ENCODE measurements at places on chromosomes 11 and 22.

DNA sequence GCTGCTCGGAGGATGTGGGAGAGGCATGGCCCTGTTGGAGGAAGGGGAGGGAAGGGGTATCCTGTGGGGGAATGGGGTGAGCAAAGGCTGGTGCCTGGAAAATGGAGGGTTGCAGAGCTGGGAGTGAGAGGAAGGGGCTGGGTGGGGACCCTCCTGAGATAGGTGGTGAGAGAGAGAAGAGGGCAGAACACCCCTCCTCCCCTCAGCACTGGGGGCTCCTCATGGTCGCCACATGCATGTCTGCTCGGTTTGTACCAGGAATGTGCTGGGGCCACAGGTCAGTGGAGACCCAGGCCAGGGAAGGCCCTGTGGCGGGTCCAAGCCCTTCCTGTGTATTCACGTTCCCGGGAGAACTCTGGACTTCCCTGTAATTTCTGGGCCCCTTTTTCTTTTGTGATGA lies 27.8 kb upstream of the ACR start:
- DNase-seq = no peak

DNA sequence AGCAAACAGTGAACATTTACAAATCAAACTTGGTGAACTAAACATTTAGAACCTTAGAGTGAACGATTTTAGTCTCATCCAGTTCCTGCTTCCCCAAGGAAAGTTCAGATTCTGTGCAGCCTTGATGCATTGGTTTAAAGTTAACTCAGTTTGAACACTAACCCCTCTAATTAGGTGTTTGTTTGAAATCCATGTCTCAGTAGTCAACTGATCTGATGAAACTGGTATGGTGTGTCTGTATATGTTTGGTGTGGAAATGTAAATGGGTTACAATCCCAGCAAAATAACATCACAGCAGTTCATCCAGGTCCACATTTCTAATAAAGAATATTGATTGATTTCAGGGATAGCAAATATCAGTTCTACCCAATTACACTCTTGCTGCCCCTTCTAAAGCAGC lies 532.0 kb downstream of the NTM start:
- DNase-seq = no peak

DNA sequence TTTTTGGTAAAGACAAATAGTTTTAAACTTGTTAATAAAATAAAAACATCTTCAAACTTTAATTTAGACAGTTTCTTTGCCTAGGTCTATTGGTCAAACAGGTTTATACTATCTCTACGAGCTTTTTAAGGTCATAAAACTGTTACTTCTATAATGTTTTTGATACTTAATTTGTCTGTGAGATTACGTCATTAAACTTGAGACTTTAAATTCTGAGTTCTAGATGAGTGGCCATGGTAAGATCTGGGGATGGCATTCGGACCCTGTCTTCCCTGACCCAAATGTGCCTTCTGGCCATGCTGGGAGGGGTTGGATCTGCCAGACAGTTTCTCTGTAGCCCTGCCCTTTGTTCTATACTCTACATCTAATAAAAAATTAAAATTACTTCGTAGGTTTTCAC lies 497.8 kb downstream of the TMEM135 start:
- DNase-seq = no peak

- peak; percentile 93 for DNase-seq
Measured at GRCh38 chr11:46345131-46345597, 2.1 kb upstream of the DGKZ start.

DNA sequence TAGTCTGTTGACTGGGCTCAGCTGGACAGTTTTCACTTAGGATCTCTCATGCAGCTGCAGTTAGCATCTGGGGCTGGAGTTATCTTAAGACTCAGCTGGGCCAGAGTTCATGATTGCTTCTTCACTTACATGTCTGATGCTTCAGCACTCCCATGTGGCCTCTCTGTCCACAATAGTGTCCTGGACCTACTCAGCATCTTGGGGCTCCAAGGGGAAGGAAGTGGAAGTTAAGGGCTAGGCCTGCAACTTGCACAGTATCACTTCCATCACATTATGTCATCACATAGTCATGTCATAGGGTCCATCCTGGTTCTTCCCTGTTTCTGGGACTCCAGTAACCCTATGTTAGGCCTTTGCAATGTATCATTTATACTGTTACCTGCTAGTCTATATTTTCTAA lies 115.9 kb downstream of the C11orf65 start:
- peak; percentile 27 for DNase-seq

- no peak for DNase-seq
Measured at GRCh38 chr11:95512177-95512576, 277.4 kb downstream of the FAM76B start.

GRCh38 chr22:38728871-38729796 lies 23.4 kb downstream of the GTPBP1 start:
- no peak for DNase-seq

DNA sequence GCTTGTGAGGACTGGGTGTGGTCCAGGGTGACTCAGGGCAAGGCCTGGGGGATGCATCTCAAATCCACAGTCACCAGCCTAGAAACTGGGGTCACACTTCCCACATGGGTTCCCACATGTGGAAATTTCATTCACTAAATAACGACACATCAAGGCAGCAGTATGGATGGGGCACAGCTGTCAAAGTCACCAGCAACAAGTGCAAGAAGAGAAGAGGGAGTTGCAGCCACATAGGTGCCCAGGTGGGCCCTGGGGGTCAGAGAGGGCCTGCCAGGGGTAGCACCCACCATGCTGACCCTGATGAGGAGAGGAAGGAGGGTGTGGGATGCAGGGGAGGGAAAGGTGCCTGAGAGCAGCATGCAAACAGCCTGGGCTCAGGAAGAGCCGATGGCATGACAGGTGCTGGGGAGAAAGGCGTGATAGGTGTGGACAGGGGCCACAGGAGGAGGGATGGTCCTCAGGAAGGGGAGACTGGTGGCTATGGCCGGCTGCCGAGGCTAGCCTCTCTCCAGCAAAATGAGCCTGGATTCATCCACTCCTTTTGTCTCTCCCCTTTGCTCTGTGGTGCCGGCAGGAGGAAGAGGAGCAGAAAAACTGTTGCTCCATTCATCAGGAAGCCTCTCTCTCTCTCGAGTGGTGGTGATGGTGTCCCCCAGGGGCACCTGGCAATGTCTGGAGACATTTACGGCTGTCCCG lies 22.3 kb downstream of the DGCR6L start:
- DNase-seq = no peak

DNA sequence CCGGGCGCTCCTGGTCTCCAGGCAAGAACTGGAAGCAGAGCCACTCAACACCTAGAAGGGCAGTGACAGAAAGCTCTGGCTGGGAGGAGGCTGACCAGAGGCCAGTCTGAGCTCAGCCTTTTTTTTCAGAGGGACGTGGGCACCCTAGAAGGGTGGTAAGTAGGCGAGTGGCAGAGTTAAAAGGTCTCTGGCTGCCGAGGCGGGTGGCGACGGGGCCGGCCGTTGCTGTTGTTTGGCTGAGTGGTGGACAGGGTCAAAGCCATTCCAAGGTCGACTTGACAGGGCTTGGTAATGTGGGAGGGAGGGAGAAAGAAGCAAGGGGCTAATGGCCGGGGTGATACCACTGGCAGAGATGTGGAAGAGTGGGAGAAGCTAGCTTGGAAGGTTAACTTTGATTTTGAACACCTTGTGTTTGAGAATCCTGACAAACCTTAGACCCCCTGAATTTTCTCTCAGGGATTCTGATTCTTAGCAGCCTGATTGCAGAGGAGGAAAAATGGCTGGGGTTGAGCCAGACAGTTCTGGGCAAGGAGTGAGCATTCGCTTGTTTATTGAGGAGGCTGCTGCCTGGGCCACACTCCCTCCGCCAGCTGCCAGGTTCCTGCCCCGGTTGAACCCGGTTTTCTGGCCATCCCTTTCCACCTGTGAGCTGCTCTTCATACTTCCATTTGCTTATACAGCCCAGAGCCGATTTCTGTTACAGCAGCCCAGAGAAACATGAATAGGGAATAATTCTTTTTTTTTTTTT lies 868 bp upstream of the SYCE3 start:
- no peak for DNase-seq

DNA sequence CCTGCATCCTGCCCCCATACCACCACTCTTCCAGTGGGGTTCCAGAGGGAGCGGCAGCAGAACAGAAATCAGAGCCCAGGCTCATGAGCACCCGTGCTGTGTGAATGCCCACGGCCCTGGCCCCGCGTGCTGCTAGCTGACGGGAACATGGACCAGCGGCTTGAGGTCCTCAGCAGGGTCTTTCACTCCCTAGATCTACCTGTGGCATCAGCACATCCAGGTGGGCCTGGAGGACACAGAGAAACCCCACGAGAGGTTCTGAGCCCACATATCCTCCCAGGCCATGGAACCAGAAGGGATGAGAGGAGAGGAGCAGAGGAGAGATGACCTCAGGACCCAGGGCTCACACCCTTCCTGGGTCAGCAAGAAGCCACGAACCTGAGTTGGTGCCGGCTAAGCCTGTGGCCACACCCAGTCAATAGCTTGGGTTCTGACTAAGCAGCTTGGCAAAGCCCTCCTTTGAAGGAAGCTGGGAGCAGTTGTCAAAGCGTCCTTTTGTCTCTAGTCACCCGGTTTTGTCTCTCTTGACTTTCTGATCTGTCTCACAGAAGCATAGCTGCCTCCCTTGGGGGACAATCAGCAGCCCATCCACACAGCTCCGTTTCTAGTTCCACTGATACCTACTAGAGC lies 89.3 kb upstream of the LMO1 start:
- no peak for DNase-seq

DNA sequence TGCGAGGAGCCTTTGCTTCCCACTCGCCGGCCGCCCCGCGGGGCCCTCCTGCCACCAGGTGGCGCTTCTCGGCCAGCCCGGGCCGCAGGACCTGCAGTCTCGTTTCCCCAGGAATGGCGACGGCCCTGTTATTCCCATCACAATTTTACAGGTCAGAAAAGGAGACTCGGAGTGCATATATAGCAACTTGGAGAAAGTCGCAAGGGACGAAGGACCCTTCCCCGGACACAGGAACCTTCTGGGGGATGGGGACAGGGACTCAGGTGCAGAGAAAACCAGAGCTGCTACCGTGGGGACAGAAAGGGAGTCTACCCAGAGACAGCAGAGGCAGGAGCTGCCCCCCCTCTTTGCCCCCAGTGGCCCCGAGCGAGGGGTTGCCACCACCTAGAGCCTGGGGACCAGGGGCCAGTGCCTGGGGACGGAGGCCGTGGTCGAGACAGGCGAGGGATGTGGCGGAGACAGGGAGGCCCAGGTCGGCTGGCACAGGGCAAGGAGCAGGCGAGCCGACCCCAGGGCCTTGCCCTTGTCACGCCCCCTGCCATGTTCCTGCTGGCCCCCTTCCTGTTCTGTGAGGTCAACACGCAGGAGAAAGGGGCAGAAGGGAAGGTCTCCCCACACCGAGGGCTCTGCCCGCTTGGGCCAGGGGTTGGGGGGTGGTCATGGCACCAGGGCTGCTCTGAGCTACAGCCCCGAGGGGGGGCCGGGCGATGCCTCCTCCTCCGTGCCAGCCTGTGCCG lies 3.5 kb upstream of the KRTAP5-6 start:
- peak; percentile 87 for DNase-seq

DNA sequence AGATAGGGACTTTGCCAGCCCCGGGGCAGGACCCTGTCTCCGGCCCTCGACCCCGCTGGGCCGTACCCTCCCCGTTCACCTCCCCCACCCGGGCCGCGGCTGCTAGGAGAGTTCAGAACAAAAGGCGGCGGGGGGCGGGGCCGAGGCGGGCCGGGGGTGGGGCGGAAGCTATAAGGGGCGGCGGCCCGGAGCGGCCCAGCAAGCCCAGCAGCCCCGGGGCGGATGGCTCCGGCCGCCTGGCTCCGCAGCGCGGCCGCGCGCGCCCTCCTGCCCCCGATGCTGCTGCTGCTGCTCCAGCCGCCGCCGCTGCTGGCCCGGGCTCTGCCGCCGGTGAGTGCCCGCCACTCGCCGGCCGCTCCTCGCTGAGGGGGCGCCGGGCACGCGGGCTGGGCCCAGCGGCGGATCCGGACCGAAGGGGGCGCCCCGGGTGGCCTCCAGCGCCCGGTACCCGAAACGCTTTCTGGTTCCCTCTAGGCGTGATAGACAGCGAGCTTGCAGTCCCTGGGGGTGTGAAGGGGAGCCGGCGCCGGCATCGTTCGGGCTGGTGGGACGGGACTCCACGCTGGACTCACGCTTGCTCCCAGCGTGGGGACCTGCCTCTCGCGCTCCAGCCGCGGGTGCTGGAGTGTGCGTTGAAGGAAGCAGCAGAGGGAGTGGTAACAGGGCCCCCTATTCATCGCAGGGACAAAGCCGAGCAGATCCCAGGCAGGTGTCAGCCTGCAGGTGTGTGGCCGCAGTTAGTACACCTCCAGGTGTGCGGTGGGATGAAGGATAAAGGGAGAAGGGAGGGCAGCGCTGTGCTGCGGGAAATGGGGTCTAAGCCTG lies at the start of gene MMP11:
TSS of gene MMP11 (plus strand) at position 201 of the 825 bp plus-strand sequence. CDS start at position 223, 22 bp downstream.
- DNase-seq = peak; percentile 31

GRCh38 chr22:22802339-22802970 lies 85.2 kb upstream of the IGLL5 start:
- peak; percentile 54 for DNase-seq

- DNase-seq = no peak
Measured at GRCh38 chr22:28075358-28075981, 156.4 kb upstream of the PITPNB start.

- DNase-seq = no peak
Measured at GRCh38 chr11:133787379-133788141, 57.8 kb downstream of the SPATA19 start.

- no peak for DNase-seq
Measured at GRCh38 chr11:102240502-102240901, 76.8 kb upstream of the BIRC3 start.

DNA sequence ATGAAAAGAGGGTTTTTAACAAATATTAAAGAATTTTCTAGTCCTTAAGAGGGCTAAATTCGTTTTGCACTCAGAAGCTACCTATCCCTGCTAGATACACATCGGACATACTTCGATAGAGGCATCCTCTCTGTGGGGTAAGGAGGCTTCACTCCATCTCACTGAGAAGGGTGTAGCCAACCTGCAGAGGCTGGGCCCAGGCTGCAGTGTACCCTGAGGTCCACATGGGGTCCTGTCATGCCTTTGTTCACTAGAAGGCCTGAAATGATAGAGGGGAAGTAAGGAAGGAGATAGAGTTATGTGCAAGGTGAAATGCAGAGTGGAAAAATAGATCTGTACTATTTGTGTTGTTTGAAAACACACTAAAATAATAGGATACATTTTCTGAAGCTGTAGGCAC lies 45.6 kb downstream of the IGSF9B start:
- DNase-seq = no peak

GRCh38 chr11:84413549-84413948 lies 1127.4 kb upstream of the CCDC90B start:
- DNase-seq = no peak

DNA sequence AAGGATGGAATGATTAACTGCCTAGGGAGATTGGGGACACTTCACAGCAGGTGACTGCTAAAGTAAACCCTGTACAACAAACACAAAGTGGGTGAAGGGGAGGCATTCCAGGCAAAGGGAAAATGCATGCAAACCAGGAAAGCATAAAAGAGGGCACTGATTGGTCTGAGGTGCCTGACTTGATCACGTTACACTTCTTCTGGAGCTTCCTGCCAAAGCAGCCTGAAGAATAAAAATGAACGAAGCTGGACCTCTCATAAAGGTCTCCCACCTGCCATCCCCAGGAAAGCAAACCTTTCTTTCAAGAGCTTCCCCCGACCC lies 46.7 kb upstream of the SCUBE2 start:
- DNase-seq = no peak
